ENCODE measurements at places on chromosomes 4 and X. TPM values are rescaled to one million over a fixed set of nuclear protein-coding genes. Genes with fewer than 3 reads are reported as not detected.

CXCL11 gene
- not detected for total RNA-seq

C4orf51 gene
- not detected for total RNA-seq

IL3RA gene
- total RNA-seq, result not detected

- H3K4me1 ChIP-seq, result peaks cover 11% of the 10 kb centered on the region
- DNase-seq, result no peak
- H3K4me3 ChIP-seq, result peak overlapping the region; percentile 36
- H3K27ac ChIP-seq, result no peak overlapping the region
- no peaks in the 10 kb centered on the region for H3K36me3 ChIP-seq
Observed at GRCh38 chr4:168817370-168817769, 192.7 kb downstream of the CBR4 start.

DNA sequence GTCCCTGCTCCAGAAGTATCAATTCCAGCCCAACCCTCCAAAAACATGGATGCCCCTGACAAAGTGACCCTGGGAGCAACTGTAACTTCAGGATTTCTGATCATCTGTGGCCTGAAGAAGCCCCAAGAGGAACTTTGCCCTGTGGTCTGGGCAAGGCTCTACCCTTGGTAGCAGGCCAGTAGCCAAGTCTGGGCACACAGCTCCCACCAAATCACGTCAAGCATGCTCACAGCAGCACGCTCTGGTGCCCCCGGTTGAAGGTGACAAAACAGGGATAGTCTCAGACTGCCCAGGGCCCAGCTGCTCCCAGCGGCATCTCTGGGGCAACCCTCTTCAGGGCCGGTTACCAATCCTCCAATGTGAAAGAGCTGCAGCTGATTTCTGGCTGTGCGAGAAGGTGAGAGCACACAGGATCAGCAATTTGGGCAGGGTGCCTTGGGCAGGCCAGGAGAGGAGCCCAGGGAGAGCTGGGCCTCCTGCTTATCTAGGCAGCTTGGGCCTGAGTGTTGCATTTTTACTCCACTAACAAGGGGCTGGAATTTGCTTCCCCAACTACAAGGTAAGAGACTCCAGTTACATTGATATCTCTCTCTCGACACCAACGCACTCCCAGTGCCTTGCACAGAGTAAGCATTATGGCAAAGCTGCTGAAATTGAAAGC, 418.1 kb downstream of the BCOR start:
- H3K27ac ChIP-seq, result no peak overlapping the region
- H3K36me3 ChIP-seq, result no peaks in the 10 kb centered on the region
- DNase-seq, result no peak
- no peaks in the 10 kb centered on the region for H3K27me3 ChIP-seq

HHIP gene
- total RNA-seq, result 2.3 TPM

- peak; percentile 32 for DNase-seq
- H3K36me3 ChIP-seq, result no peaks in the 10 kb centered on the region
- peaks cover 8% of the 10 kb centered on the region for H3K4me1 ChIP-seq
- no peak overlapping the region for H3K4me3 ChIP-seq
Observed at GRCh38 chrX:71871367-71871766, 39.3 kb upstream of the NHSL2 start.

- H3K36me3 ChIP-seq, result no peaks in the 10 kb centered on the region
- H3K27me3 ChIP-seq, result peaks cover 18% of the 10 kb centered on the region
- H3K4me3 ChIP-seq, result no peak overlapping the region
- H3K27ac ChIP-seq, result no peak overlapping the region
- no peak for DNase-seq
Observed at GRCh38 chrX:149757206-149758067, 16.4 kb upstream of the HSFX1 start.

- H3K27ac ChIP-seq, result no peak overlapping the region
- DNase-seq, result no peak
- no peaks in the 10 kb centered on the region for H3K36me3 ChIP-seq
- H3K4me1 ChIP-seq, result 0 out of 2 replicates have a peak, but pooled peaks cover 3% of the 10 kb centered on the region
- no peaks in the 10 kb centered on the region for H3K27me3 ChIP-seq
Observed at GRCh38 chr4:119581190-119581873, 47.3 kb downstream of the PDE5A start.

DNA sequence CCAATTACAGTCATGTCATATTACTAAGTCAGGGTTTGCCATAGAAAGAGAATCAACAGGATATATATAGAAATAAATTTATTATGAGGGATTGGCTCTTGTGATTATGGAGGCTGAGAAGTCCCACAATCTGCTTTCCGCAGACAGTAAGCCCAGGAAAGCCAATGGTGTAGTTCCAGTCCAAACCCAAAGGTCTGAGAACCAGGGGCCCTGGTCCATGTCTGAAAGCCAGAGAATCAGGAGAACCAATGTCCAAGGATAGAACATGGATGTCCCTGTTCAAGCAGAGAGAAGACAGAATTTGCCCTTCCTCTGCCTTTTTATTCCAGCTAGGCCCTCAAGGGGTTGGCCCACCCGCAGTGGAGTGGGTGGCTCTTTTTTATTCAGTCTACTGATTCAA, 25.6 kb downstream of the FABP2 start:
- H3K27me3 ChIP-seq, result no peaks in the 10 kb centered on the region
- no peak for DNase-seq
- H3K36me3 ChIP-seq, result peaks cover 9% of the 10 kb centered on the region

- no peaks in the 10 kb centered on the region for H3K4me1 ChIP-seq
- DNase-seq, result peak; percentile 66
- no peaks in the 10 kb centered on the region for H3K36me3 ChIP-seq
- H3K4me3 ChIP-seq, result no peak overlapping the region
- no peak overlapping the region for H3K27ac ChIP-seq
Observed at GRCh38 chrX:15930585-15930984, 76.0 kb upstream of the AP1S2 start.

DNA sequence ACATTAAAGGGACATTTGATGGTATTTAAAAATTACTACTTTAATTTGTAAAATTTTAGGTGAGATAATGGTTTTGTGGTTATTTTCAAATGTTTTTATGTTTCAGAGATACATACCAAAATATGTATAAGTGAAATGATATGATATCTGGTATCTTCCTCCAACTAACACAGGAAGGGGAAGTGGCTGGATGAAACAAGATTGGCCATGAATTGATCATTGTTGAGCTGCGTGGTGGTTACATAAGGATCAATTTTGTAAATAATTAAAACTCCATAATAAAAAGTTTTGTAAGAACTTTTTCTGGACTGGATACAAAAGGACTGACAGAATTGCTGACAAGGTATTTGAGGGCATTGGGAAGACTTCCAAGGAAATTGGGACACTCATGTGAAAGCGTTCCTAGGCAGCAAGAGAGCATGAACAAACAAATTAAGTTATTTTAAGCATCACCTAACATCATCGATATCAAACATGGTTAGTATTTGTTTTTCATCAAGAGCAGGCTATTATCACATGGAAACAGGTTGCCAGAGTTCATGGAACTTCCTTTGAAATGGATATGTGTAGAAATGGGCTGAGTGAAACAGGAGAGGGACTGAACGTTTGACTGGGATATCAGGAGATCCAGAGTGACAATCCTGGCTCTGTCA, 4.4 kb upstream of the PGM2 start:
- no peaks in the 10 kb centered on the region for H3K36me3 ChIP-seq
- H3K27ac ChIP-seq, result no peak overlapping the region
- no peak for DNase-seq
- no peak overlapping the region for H3K4me3 ChIP-seq
- no peaks in the 10 kb centered on the region for H3K27me3 ChIP-seq

GRK4 gene
- total RNA-seq, result 2.9 TPM

DNA sequence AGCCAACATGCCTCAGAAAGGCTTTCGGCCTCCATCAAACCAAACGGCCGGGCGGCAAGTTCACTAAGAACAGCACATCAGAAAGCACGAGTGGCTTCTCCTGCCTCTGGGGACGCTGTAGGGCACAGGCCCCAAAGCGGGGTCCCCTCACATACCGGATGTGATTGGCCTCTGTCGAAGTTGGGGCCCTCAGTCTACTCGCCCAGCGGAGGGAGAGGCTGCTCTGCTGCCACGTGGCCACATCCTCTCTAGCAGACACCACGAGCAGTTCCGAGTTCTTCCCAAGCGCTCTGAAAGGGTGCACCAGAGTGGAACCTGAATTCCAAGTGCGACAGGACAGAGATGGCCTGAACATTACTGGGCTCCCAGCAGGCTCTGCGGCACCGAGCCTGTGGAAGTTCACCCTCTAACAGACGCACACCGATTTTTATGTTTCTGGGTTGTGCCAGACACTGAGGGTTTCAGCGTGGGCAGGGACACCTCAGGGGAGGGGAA, 21.1 kb downstream of the NOP14 start:
- peaks cover 29% of the 10 kb centered on the region for H3K36me3 ChIP-seq
- DNase-seq, result no peak
- no peak overlapping the region for H3K27ac ChIP-seq
- H3K27me3 ChIP-seq, result no peaks in the 10 kb centered on the region

- H3K27ac ChIP-seq, result no peak overlapping the region
Observed at GRCh38 chrX:149962859-149963757, 24.8 kb upstream of the EOLA2 start.

TMEM35A gene
- total RNA-seq, result not detected

- H3K27ac ChIP-seq, result no peak overlapping the region
- DNase-seq, result no peak
- H3K4me3 ChIP-seq, result no peak overlapping the region
- peaks cover 8% of the 10 kb centered on the region for H3K36me3 ChIP-seq
- H3K4me1 ChIP-seq, result peaks cover 42% of the 10 kb centered on the region
- no peaks in the 10 kb centered on the region for H3K27me3 ChIP-seq
Observed at GRCh38 chrX:124030520-124030919, 69.0 kb downstream of the STAG2 start.

PPP1R2C gene
- total RNA-seq, result not detected

XAGE1A gene
- not detected for total RNA-seq

- H3K36me3 ChIP-seq, result no peaks in the 10 kb centered on the region
- no peak overlapping the region for H3K4me3 ChIP-seq
- H3K27me3 ChIP-seq, result no peaks in the 10 kb centered on the region
Observed at GRCh38 chrX:119899125-119899524, 3.4 kb downstream of the AKAP14 start.

DNA sequence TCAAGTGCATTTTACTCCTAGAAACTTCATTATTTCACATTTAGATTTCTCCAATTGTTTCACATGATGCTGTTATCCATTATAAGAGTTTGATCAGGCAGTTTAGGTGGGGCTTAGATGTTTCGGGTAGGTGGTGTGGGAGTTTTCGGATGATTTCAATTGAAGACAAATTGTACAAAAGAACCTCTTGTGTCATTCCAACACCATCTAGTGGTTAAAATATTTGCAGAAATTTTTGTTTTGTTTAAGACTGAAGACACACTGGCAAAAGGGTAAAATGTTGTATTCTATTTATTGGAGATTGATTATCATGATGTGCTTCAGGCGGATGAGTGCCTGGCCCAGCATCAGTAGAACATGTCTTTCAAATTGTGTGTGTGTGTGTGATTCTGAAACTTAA, 212.7 kb downstream of the SH3BGRL start:
- H3K4me3 ChIP-seq, result no peak overlapping the region
- DNase-seq, result peak; percentile 38
- H3K27me3 ChIP-seq, result no peaks in the 10 kb centered on the region
- no peaks in the 10 kb centered on the region for H3K36me3 ChIP-seq
- H3K27ac ChIP-seq, result no peak overlapping the region

DNA sequence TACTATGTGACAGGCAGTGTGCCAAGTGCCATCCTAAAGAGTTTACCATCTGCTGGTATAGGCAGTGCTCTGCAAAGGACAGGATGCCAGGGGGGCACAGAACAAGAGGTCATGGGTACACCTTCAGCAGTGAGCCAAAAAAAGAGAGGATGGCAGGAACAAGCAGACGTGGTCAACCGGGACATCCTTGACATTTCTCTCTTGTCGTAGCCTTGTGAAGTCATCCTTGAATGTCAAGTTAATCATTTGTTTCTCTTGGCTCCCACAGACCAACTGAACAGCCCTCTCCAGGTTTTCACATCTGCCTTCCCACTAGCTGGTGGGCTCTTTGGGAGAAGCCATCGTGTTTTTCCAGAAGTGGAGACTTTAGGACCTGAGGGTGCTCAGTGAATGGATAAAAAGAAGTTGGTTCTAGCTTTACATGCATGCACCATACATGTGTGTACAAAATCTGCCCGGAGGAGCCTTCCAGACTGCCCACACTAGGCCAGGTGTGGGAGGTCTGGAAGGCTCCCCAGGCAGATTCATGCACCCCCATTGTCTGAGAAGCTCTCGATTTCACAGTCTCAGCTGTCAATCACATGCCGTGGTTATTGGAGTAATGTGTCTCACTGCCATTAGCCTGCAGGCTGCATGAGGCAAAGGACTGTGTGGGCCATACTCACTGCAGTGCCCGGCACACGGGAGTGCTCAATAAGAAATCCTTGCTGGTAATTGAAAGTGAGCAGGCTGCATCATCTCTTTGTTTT, 16.4 kb downstream of the PNMA6F start:
- H3K27me3 ChIP-seq, result peaks cover 39% of the 10 kb centered on the region
- H3K4me3 ChIP-seq, result no peak overlapping the region
- no peak overlapping the region for H3K27ac ChIP-seq
- no peaks in the 10 kb centered on the region for H3K36me3 ChIP-seq

DNA sequence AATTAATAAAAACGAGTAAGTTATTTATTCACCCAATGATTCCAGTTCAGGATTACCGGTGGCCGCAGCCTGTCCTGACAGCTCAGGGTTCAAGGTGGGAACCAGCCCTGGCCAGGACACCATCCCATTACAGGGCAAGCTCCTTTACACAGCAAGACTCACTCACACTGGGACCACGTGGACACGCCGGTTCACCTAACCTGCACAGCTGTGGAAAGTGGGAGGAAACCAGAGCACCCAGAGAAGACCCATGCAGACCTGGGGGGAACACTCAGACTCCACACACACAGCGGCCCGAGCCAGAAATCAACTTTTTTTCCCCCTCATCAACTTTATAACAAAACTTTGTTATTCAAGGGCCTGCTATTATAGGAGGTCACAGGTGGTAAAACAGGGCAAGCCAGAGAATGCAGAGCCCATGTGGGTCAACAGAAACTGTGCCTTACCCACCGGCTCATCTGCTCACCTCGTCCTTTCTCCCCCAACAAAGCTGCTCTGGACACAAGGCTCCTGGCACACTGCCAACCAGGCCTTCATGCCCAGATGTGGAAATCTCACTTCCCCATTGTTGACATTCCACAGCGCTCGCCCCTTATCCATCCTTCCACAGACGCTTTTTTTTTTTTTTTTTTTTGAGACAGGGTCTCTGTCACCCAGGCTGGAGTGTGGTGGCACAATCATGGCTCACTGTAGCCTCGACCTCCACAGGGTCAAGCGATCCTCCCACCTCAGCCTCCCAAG, 8.0 kb upstream of the ODAPH start:
- no peak overlapping the region for H3K27ac ChIP-seq
- peaks cover 7% of the 10 kb centered on the region for H3K4me1 ChIP-seq
- no peaks in the 10 kb centered on the region for H3K36me3 ChIP-seq
- no peak for DNase-seq
- no peak overlapping the region for H3K4me3 ChIP-seq
- H3K27me3 ChIP-seq, result no peaks in the 10 kb centered on the region

DNA sequence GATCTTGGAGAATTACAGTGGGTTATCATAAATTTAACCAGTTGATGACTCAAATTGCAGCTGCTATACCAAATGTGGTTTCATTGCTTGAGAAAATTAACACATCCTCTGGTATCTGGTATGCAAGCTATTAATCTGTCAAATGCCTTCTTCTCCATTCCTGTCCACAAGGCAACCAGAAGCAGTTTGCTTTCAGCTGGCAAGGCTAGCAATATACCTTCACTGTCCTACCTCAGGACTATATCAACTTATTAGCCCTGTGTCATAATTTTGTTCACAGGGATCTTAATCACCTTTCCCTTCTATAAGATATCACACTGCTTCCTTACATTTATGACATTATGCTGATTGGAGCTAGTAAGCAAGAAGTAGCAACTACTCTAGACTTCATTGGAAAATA, 110.0 kb upstream of the GPC3 start:
- H3K4me3 ChIP-seq, result no peak overlapping the region
- H3K36me3 ChIP-seq, result no peaks in the 10 kb centered on the region
- no peak overlapping the region for H3K27ac ChIP-seq
- peaks cover 6% of the 10 kb centered on the region for H3K27me3 ChIP-seq
- no peaks in the 10 kb centered on the region for H3K4me1 ChIP-seq

All from PC-3 (cell line).